ENCODE measurements at places on chromosomes 4 and X. TPM values are rescaled to one million over a fixed set of nuclear protein-coding genes. Genes with fewer than 3 reads are reported as not detected.

TBC1D25 gene
- 9.2 TPM for total RNA-seq

ODAM gene
- not detected for total RNA-seq

CENPVL2 gene
- total RNA-seq, result not detected

CXCL9 gene
- total RNA-seq, result 0.05 TPM

GPRASP2 gene
- total RNA-seq, result 60.3 TPM

PPP2R2C gene
- 9.5 TPM for total RNA-seq

TASL gene
- not detected for total RNA-seq

RHOXF1 gene
- total RNA-seq, result not detected

IL21 gene
- total RNA-seq, result 0.15 TPM

KCND1 gene
- total RNA-seq, result 0.71 TPM

PDGFC gene
- 6.9 TPM for total RNA-seq

SPANXC gene
- not detected for total RNA-seq

VMA21 gene
- total RNA-seq, result 60.4 TPM

FRAS1 gene
- 32.3 TPM for total RNA-seq

FRMD7 gene
- total RNA-seq, result 0.27 TPM

GUCY1A1 gene
- 14.3 TPM for total RNA-seq

RPA4 gene
- total RNA-seq, result not detected

F11 gene
- not detected for total RNA-seq

GLRA3 gene
- total RNA-seq, result 1.4 TPM

CCKAR gene
- total RNA-seq, result 0.63 TPM

HOPX gene
- 3.0 TPM for total RNA-seq

RNF150 gene
- 34.1 TPM for total RNA-seq

AFAP1 gene
- total RNA-seq, result 30.5 TPM

GPR119 gene
- total RNA-seq, result not detected

RASL11B gene
- 0.81 TPM for total RNA-seq

JCHAIN gene
- total RNA-seq, result not detected

CSAG1 gene
- total RNA-seq, result not detected

ODAPH gene
- total RNA-seq, result 0.27 TPM

PABPC1L2B gene
- 0.93 TPM for total RNA-seq

FAM53A gene
- 2.3 TPM for total RNA-seq

IL9R gene
- total RNA-seq, result not detected

PLS3 gene
- total RNA-seq, result 23.9 TPM

NPY1R gene
- 0.27 TPM for total RNA-seq

NMU gene
- 89.3 TPM for total RNA-seq

ERAS gene
- 0.46 TPM for total RNA-seq

REELD1 gene
- total RNA-seq, result not detected

STPG2 gene
- 0.05 TPM for total RNA-seq

PCDH11X gene
- total RNA-seq, result not detected

PASD1 gene
- not detected for total RNA-seq

DCAF12L1 gene
- total RNA-seq, result 0.28 TPM

ENAM gene
- total RNA-seq, result 0.33 TPM

GAGE2A gene
- not detected for total RNA-seq

Data from motor neuron (in vitro differentiated cells).